Colonic mucosa (tissue), 4 donors: ENCODE measurements at places on chromosomes 5 and 9.

DNA sequence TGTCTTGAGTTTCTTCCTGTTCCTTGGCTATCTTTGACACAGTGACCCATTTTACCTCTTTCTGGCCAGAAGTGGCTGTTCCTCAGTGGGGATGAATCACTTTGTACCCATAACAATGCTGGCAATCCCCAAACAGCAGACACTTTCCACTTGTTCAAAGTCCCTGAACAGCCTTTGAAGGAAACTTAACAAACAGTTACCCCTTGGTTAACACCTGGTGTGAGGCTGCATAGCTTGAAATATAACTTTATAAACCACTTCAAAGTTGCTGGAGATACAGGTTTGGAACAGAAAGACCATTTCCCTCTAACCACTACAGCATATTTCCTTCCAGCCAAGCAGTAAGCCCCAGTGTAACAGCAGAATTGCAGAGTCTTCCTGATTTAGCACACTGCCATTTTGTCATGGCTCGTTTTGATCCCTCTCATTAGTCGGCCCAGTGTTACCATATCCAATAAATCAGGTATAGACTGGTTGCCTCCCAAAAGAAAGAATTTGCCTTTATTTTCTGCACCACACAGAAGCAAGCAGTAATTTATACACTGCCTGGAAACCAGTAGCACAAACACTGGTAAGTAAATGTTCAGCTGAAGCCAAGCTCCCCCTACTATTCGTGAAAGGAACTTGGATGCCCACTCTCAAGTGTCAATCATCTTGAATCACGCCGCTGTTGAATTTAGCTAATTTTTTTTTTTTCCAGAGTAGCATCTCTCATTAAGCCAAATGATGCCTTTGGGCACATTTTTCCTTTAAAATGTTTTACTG lies 225.9 kb downstream of the PIK3R1 start:
- DNase-seq: no peak

- DNase-seq: no peak
Measured at GRCh38 chr5:124773315-124774311, 27.2 kb upstream of the ZNF608 start.

- no peak for DNase-seq
Measured at GRCh38 chr5:74026310-74026709, 400.3 kb downstream of the ARHGEF28 start.

DNA sequence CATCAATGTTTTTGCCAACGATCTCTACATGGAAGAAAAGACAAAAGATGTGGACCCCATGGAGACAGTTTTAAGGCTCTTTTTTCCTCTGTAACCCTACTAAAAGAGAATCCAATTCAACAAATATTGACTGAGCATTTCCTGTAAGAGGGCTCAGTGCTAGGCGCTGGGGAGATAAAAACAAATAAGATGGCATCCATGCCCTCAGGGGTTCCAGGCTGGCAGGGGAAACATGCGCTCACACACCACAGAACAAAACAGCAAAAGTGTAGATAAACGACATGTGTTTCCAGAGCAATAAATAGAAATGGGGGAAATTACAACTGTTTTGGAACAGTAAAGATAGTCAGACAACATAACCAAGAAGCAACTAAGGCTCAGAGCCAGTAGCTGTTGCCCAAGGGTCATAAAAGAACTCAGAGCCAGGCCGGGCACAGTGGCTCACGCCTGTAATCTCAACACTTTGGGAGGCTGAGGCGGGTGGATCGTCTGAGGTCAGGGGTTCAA lies 25.2 kb downstream of the ZNF608 start:
- no peak for DNase-seq

DNA sequence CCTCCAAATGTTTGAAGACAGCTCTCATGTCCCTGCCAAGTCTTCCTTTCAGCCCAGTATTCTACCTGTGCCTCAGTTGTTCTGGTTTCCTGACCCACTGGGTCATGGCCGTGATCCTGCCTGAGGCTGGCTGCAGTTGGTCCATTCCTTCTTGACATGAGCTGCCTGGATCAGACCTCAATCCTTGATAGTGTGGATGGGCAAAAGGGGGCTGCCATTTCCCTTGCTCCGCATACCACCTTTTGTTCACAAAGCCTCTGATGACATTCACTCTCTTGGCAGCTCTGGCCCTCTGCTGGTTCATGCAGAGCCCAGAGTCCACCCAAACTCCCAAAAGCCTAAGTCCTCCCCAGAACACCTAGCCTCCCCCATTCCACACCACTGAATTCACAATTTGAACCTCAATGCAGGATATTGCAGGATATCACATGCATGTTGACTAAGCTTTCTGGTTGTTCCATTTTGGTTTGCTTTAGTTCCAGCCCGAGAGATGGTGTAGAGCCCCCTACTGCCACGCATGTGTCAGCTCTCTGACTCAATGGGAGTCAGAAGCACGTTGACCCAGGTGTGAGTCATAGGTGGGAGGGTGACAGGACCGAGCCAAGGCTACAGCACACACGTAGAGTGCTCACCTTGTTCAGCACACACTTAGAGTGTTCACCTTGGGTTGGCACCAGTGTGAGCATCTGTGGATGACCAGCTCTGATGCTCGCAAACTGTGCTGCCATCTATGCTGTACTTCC lies 137.2 kb downstream of the MTX3 start:
- no peak for DNase-seq

DNA sequence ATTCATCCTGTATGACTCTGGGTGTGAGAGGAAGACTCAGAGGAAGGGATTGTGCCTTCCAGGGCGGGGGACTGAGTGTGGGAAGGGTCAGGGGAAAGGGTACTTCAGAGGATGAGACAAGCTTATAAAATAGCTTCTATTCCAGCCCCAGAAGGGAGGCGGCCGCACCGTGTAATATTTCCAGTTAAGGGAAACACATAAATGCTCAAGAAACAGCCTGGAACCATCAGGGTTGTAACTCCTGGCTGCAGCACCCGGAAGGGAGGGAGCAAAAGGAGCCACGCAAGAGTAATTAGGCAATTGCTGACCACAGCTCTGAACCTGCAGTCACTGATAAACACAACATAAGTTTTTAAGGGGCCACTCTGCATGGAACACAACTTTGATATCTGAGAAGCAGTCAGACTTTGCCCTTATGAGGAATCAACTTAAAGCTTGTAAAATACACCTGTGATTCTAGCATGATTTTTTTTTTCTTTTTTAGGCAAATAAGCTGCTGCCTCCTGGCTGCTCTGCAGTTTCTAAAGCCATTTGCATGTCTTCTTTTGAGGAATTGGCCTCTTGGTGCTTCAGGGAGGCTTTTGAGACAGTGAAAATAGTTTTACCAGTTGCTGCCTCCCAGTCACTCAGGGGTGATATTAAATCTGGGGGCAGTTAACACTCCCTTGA lies 382.7 kb downstream of the ENC1 start:
- peak; percentile 88 for DNase-seq

GRCh38 chr5:91839721-91840120 lies 456.6 kb upstream of the ARRDC3 start:
- no peak for DNase-seq

- no peak for DNase-seq
Measured at GRCh38 chr5:128491291-128491690, 46.8 kb downstream of the FBN2 start.

DNA sequence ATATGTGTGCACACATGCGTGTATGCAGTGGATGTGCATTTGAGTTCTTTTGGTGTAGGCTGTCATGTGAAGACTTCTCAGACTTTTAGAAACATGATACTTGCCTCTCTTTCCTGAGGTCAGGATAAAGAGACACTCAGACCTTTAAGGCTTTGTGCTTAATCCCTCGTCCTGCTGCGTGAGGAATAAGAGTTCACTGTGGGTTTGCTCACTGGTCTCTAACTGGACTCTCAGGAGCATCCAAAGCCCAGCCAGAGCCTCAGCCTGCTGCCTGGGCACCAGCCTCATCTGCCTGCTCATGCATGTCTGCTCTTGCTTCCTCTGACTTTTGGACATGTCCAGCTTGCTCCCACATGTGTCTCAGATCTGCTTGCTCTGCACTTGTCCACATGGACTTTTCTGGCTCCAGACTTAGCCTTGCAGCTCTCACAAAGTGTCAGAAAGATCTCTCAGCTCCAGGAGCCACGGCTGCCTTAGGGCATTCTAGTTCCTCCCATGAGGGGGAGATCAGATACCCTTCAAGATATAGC lies 65.1 kb upstream of the ZNF366 start:
- DNase-seq: no peak

DNA sequence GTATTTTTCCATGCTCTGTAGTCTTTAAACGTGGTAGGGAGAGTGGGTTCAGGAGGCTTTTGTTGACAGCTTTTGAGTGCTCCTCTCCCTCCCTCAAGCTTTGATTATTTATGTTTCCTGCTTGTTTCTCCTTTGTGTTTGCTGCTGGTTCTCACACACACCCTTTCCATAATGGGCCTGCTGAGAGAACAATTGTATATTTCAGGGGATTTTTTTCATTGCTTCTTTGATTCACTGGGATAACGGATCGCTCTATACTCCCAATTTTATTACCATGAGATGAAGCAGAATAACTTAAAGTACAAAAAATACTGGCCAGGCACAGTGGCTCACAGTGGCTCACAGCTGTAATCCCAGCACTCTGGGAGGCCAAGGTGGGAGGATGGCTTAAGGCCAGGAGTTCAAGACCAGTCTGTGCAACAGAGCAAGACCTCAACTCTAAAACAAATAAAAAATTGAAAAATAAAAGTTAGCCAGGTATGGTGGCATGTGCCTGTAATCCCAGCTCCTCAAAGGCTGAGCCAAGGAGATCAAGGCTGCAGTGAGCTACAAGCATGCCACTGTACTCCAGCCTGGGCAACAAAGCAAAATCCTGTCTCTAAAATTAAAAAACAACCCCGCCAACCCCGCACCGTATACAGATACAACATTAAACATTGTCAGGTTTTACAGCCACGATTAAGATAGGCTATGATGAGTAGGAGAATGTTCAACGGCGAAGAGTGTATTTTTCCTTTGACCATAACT lies 66.9 kb downstream of the USP20 start:
- no peak for DNase-seq

DNA sequence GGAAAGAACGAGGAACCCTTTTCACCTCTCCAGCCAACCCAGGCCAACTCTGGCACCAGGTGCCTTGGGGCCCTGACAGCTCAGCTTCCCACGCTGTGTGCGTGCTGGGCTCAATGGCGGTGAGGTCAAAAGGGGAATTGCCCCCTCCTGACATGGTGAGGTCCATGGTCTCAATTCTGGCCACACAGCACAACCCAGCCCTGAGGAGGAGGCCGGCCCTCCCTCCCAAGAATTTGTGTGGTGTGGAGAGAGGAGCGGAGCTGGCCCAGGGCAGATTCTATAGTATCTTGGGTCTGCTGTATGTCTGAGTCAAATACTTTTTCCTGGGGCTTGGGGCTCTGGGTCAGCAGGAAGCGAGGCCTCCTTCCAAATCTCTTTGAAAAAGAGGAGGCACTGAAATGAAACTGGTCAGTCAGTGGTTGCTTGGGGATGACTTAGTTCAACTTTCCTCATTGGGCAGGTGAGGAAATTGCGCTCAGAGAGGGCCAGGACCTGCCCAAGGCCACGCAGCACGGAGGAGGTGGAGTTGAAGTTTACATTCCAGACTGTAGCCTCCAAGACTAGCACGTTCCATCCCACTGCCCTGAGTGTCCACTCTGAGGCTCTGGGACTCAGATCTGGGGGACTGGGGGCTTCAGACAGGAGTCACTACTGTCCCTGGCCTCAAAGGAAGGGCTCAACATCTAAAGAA lies 15.6 kb downstream of the COL27A1 start:
- no peak for DNase-seq

GRCh38 chr9:129270205-129270604 lies 92.1 kb upstream of the IER5L start:
- DNase-seq: no peak

- DNase-seq: no peak
Measured at GRCh38 chr9:33304362-33304761, 14.0 kb downstream of the NFX1 start.

GRCh38 chr5:19694949-19695611 lies 292.9 kb downstream of the CDH18 start:
- DNase-seq: no peak

DNA sequence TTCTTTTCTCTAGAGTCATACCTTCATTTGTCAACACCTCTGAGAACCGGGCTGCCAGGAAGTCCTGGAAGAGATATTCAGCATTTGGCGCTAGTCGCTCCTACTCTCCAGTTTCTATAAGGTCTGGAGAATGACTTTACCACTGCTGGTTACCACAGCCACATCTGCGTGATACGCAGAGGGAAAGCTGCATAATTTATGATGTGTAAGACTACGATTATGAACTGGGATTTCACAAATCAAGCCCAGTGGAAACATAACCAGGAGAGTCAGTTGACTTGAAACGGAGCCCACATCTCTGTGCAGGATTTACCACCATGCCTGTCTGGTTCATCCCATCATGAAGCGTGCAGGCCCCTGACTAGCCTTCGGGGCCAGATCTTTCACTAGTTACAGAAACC lies 72.6 kb downstream of the FGF1 start:
- no peak for DNase-seq

DNA sequence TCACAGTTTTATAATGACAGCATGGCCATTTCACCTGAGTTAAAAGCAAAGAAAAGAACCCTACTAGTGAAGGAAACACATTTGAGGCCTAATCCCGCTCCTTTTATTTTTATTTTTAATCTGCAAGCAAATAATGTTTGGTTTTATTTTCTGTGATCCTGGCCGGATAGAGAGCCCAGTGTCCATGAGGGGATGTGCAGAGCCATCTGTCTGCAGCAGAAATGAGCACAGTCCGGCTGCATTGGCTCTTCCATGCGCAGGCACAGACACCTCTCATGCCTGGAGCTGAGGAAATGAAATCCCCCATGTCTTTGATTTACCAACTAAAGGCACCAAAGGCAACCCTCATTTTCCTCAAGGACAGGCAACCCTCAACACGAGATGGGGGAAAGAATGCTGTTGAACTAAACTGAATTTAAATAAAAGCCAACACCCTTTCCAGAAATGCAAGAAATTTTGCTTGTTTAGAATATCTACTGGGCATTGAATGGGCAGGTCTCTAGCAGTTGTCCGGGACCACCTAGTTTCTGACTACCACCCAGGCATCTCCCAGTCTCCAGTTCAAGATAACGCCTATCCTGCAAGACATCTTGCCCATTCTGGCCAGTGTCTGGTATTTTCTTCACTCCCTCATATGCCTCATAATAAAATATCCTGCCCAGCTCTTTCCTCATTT lies 47.9 kb upstream of the SEMA6A start:
- no peak for DNase-seq

GRCh38 chr5:176846335-176847140 lies 36.2 kb downstream of the UNC5A start:
- DNase-seq: no peak

DNA sequence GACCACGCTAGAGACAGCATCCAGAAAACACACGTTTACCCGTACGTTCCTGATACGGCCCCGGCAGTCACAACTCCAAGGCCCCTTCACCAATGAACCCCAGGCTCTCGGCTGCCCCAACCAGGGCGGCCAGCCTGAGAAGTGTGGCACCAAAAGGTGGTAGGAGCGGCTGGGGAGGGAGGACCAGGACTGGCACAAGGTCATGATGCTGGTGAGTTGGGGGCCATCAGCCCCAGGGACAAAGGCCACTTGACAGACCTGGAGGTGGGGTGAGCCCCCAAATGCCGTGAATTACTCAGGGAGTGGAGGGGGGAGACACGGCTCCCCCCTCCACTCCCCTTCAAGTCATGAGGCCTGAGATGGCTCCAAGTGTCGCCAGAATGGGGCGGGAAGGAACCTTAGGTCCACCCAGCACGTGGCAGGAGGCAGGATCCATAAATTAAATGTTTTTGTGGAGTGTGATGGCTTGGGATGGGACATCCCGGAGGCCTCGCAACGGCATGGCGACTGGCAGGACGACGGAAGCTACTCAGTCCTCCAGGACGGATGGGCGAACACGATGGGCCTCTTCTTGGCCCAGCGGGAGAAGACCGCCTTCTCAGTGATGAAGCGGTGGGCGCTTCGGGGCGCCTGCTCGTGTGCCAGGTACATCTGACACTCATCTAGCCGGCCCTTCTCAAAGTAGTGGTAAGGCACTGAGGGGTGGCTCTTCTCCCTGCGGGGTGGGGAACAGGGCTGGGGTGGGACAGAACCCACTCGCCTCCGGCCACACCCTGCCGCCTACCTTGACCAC lies 8.7 kb upstream of the ST6GALNAC6 start:
- peak; percentile 22 for DNase-seq
